Activated naive CD8-positive, alpha-beta T cell treated with anti-CD3 and anti-CD28 coated beads for 36 hours (primary cell): ENCODE measurements at places on chromosomes 2 and 18.

GRCh38 chr2:144798989-144799388, 279.1 kb upstream of the ZEB2 start:
- no peaks in the 10 kb centered on the region for H3K4me1 ChIP-seq
- H3K4me3 ChIP-seq, result no peak overlapping the region
- DNase-seq, result no peak
- no peaks in the 10 kb centered on the region for H3K36me3 ChIP-seq

DNA sequence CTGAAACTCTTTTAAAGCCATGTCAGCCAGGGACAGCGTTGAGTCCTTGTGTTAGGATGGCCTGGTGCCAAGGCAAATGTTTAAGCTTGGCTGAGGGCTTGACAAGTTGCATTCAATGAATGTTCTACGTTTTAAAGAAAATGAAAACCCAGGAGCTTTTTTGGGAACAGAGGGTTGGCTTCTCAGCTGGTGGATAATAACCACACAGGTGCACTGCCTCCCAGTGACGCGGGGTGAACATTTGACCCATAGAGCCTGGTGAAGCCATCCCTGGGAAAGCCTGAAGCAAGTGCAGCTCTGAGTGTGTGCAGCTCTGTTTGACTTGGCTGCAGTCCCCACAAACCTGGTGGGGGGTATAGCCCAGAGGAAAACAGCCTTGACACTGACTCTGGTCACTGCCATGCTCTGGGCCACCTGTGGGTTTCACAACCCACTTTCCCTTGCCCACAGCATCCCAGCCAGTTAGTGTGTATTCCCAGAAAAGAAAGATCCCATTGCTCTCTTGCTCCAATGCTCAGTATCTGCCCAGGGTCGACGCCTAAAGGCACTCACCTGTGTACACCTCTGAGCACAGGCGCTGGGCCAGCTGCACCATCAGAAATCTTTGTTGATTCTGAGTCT, 874.9 kb downstream of the RNF144A start:
- no peak for DNase-seq
- peaks cover 11% of the 10 kb centered on the region for H3K4me1 ChIP-seq
- peaks cover 2% of the 10 kb centered on the region for H3K36me3 ChIP-seq

- H3K4me1 ChIP-seq, result peaks cover 15% of the 10 kb centered on the region
- no peaks in the 10 kb centered on the region for H3K36me3 ChIP-seq
- no peaks in the 10 kb centered on the region for H3K27me3 ChIP-seq
- DNase-seq, result no peak
- no peak overlapping the region for H3K4me3 ChIP-seq
- no peak overlapping the region for H3K27ac ChIP-seq
These were observed 9.5 kb upstream of the SMAD7 start for GRCh38 chr18:48959921-48960920.

DNA sequence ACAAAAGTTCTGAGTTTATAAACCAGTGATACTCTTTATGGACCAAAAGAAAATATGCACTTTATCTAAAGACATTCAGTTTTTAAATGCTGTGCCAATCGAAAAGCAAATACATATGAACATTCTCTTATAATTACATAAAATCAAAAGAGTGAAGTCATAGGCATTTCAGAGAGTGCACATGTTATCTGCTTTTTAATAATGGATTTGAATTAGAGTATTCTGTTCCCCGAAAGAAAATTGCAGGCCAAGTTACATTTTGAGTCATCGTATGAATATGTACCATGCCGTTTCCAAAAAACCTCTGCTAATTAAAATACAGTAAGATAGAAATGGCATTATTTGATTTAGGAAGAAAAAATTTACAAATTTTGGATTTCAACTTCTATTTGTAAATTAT, 565.7 kb downstream of the ZEB2 start:
- DNase-seq, result no peak
- no peaks in the 10 kb centered on the region for H3K27me3 ChIP-seq
- H3K4me3 ChIP-seq, result no peak overlapping the region

DNA sequence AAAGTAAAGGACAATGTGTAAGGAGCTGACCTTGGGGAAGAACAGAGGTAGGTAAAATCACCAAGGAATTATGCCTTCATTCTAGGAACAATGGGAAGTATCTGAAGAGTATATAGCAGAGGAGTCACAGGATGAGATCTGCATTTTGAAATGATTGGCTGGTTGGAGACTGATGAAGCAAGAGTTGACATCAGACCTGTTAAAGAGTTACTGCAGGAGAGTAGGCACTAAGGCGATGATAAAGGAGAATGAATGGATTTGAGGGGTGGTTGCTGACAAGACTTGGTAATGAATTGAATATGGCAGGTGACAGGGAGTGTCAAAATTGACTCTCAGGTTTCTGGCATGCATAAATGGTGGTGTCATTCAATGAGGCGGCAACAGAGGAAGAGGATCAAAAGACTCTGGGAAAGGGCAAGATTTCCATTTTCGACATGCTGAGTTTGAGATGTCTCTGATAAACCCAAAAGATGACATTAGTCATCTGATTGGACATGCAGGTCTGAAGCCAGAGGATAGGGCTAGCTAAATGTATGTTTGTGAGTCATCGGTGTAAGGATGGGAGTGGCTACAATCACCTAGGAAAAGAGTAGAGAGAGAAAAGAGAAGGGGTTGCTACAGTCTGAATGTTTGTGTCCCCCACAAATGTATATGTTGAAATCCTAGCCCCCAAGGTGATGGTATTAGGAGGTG, 236.5 kb downstream of the DYM start:
- no peak for DNase-seq
- H3K27me3 ChIP-seq, result no peaks in the 10 kb centered on the region

GRCh38 chr2:39419282-39420223, 17.5 kb downstream of the MAP4K3 start:
- H3K27ac ChIP-seq, result no peak overlapping the region
- H3K27me3 ChIP-seq, result no peaks in the 10 kb centered on the region
- peaks cover 2% of the 10 kb centered on the region for H3K36me3 ChIP-seq
- no peak overlapping the region for H3K4me3 ChIP-seq

DNA sequence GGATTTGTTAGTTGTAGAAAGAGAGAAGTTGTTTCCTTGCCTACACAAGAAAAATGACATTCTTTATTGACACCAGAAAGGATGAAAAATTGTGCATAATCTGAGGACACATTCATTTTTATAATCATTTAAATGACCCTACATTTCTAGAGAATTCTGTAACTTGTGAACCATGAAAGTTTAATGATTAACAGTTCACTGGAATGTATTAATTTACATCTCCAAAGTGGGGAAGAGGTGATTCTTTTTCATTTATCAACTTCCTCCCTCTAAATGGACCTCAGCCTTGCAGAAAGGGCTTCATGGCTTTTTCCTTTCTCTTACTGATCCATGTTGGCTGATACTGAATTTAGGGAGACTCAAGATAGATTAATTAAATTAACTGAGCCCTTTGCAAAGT, 565.2 kb upstream of the LINC00305 start:
- no peak for DNase-seq
- no peaks in the 10 kb centered on the region for H3K4me1 ChIP-seq
- H3K36me3 ChIP-seq, result no peaks in the 10 kb centered on the region
- H3K4me3 ChIP-seq, result no peak overlapping the region

GRCh38 chr18:21897811-21898210, 157.2 kb downstream of the MIB1 start:
- H3K27ac ChIP-seq, result no peak overlapping the region
- no peak overlapping the region for H3K4me3 ChIP-seq
- no peaks in the 10 kb centered on the region for H3K36me3 ChIP-seq
- H3K4me1 ChIP-seq, result peaks cover 5% of the 10 kb centered on the region
- H3K27me3 ChIP-seq, result peaks cover 18% of the 10 kb centered on the region

DNA sequence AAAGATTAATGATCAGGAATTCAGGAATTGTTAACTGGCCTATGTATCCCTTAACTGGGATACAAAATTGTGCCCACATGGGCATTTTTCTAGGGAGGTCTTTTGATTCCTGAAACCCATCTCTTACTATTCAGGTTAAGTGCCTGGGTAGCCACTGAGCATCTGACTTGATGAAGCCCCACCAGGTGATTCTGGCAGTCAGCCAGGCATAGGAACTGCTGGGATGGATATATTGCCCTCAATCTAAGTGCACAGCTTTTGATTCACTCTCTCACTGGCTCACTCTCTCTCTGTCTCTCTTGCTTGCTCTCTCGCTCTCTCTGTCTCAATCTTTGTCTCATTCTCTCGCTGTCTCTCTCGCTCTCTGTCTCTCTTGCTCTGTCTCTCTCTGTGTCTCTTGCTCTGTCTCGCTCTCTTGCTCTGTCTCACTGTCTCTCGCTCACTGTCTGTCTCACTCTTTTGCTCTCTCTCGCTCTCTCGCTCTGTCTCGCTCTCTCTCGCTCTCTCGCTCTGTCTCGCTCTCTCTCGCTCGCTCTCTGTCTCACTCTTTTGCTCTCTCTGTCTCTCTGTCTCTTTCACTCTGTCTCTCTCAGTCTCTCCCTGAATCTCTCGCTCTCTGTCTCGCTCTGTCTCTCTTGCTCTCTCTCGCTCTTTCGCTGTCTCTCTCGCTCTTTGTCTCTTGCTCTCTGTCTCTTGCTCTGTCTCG, 22.3 kb downstream of the INPP1 start:
- H3K36me3 ChIP-seq, result no peaks in the 10 kb centered on the region
- no peak for DNase-seq
- no peaks in the 10 kb centered on the region for H3K27me3 ChIP-seq
- no peak overlapping the region for H3K4me3 ChIP-seq

- H3K4me3 ChIP-seq, result no peak overlapping the region
- no peak for DNase-seq
- H3K27ac ChIP-seq, result no peak overlapping the region
- H3K4me1 ChIP-seq, result no peaks in the 10 kb centered on the region
- H3K36me3 ChIP-seq, result peaks cover 70% of the 10 kb centered on the region
These were observed 51.5 kb downstream of the DNAJC10 start for GRCh38 chr2:182767578-182767977.

- DNase-seq, result no peak
- no peaks in the 10 kb centered on the region for H3K36me3 ChIP-seq
- H3K4me1 ChIP-seq, result no peaks in the 10 kb centered on the region
- H3K27ac ChIP-seq, result no peak overlapping the region
These were observed 29.2 kb downstream of the NIFK start for GRCh38 chr2:121707344-121707919.

GRCh38 chr2:127040169-127040568, 66.8 kb downstream of the BIN1 start:
- no peak for DNase-seq
- no peak overlapping the region for H3K4me3 ChIP-seq
- H3K4me1 ChIP-seq, result no peaks in the 10 kb centered on the region
- no peaks in the 10 kb centered on the region for H3K27me3 ChIP-seq
- H3K27ac ChIP-seq, result no peak overlapping the region

- no peak overlapping the region for H3K27ac ChIP-seq
- no peak for DNase-seq
- H3K4me1 ChIP-seq, result no peaks in the 10 kb centered on the region
- no peaks in the 10 kb centered on the region for H3K36me3 ChIP-seq
These were observed 614.6 kb upstream of the SOX11 start for GRCh38 chr2:5077479-5078089.

DNA sequence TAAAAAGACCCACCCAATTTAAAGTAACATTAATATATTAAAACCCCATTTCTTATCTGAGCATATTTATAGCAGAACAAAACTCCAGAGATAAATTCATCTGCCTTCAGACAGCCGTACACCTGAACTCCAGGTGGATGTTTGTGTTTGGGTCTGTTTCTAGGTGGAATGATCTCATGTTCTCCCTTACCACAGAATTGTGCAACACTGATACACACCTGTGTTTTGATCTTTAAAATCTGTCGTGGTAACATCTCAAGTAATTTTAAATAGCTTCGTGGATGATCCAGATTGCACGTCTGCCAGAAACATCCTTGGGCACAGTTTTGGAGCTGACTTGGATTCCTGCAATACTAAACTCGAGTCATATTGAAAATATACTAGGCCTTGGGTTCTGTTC, 207.5 kb upstream of the FOSL2 start:
- peaks cover 6% of the 10 kb centered on the region for H3K36me3 ChIP-seq
- no peaks in the 10 kb centered on the region for H3K27me3 ChIP-seq
- DNase-seq, result no peak
- H3K4me3 ChIP-seq, result no peak overlapping the region
- no peak overlapping the region for H3K27ac ChIP-seq
- H3K4me1 ChIP-seq, result no peaks in the 10 kb centered on the region

- no peak overlapping the region for H3K27ac ChIP-seq
- no peaks in the 10 kb centered on the region for H3K4me1 ChIP-seq
- H3K4me3 ChIP-seq, result no peak overlapping the region
- no peaks in the 10 kb centered on the region for H3K36me3 ChIP-seq
These were observed 250.9 kb downstream of the GPD2 start for GRCh38 chr2:156687126-156687525.

DNA sequence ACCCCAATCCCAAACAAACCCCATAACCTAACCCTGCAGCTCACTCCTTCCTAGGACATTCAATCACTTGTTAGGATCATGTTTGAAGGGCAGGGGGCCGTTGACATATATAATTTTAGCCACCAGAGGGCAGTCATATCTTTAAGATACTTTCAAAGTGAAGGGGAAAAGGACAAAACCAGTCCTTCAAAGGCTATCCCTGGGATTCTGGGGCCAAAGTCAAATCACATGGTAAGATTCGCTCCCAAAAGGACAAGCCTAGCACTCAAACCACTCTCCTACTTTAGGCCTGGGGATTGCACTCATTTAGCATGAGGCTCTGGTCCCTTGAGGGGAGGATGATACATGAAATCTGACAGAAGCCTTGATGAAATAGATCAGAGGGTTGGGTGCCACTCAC, 44.6 kb downstream of the HAUS1 start:
- H3K27ac ChIP-seq, result no peak overlapping the region
- no peak overlapping the region for H3K4me3 ChIP-seq
- peak; percentile 26 for DNase-seq
- no peaks in the 10 kb centered on the region for H3K27me3 ChIP-seq

GRCh38 chr2:132446444-132446843, 29.8 kb downstream of the GPR39 start:
- H3K4me3 ChIP-seq, result no peak overlapping the region
- H3K27ac ChIP-seq, result no peak overlapping the region
- peaks cover 4% of the 10 kb centered on the region for H3K27me3 ChIP-seq
- no peak for DNase-seq
- no peaks in the 10 kb centered on the region for H3K36me3 ChIP-seq

GRCh38 chr18:45373286-45373880, 241.9 kb upstream of the SLC14A2 start:
- H3K27me3 ChIP-seq, result peaks cover 18% of the 10 kb centered on the region
- no peak for DNase-seq
- H3K36me3 ChIP-seq, result no peaks in the 10 kb centered on the region
- no peak overlapping the region for H3K27ac ChIP-seq
- no peak overlapping the region for H3K4me3 ChIP-seq

GRCh38 chr18:36279001-36279400, 18.5 kb upstream of the FHOD3 start:
- H3K4me1 ChIP-seq, result no peaks in the 10 kb centered on the region
- no peak overlapping the region for H3K4me3 ChIP-seq
- H3K27ac ChIP-seq, result no peak overlapping the region
- H3K36me3 ChIP-seq, result no peaks in the 10 kb centered on the region
- peaks cover 46% of the 10 kb centered on the region for H3K27me3 ChIP-seq
